ENCODE measurements at places on chromosomes 1 and 21. TPM values are rescaled to one million over a fixed set of nuclear protein-coding genes. Genes with fewer than 3 reads are reported as not detected.

PAPPA2 gene
- polyA plus RNA-seq = 42.6 TPM

CNIH4 gene
- polyA plus RNA-seq = 45.7 TPM

SAMD13 gene
- polyA plus RNA-seq = 5.8 TPM

GRCh38 chr1:228007049-228007800 lies 427 bp downstream of the WNT3A start:
- no peak for DNase-seq

DNA sequence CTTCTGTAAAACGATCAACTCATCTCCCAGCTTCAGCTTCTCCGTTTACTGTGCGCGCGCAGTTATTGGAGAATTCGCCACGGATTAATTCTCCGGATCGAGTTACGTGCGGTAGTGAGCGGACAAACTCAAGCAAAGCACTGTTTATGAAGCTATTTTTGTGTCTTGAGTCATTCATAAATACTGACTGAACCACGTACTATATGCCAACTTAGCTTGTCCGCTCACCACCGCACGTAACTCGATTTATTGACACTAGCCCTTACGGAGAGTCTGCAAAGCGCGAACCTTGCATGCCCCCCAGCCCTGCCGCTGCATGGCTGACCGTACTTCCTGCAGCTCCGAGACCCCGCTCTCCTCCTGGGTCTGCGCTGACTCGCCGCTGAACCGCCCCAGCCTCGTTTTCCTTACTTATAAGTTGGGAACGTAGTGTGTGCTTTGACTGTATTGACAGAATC lies 773 bp downstream of the CHD1L start:
- DNase-seq = no peak

GRCh38 chr1:167587872-167588271 lies 34.3 kb upstream of the CREG1 start:
- DNase-seq = no peak

DNA sequence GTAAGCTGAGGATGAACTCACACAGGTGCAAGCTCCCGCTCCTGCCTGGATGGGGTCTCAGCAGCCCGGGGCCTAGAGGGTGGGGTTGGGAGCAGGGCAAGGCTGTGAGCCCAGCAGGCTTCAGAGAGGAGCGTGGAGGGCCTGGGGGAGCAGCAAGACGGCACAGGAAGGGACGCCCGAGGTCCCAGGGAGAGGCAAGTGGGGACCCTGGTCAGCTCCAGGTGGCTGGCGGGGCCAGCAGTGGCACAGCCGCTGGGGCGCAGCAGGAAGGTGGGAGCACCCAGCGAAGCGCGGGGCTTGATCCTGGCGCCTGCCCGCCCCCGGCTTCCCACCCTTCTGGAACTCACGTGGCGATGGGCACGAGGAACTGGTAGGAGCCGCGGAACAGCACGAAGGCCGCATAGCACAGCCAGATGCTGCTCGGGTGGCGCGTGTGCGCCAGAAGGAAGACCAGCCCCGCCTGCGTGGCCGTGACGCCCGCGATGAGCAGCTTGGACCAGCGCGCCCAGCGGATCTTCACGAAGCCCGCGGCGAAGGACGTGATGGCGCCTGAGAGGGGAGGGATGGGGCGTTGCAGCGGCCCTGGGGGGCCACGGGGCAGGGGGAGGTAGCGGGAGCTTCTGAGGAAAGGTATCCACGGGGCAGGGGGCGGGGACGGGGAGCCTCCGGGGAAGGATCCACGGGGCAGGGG lies 11.7 kb downstream of the SLC19A1 start:
- no peak for DNase-seq

DNA sequence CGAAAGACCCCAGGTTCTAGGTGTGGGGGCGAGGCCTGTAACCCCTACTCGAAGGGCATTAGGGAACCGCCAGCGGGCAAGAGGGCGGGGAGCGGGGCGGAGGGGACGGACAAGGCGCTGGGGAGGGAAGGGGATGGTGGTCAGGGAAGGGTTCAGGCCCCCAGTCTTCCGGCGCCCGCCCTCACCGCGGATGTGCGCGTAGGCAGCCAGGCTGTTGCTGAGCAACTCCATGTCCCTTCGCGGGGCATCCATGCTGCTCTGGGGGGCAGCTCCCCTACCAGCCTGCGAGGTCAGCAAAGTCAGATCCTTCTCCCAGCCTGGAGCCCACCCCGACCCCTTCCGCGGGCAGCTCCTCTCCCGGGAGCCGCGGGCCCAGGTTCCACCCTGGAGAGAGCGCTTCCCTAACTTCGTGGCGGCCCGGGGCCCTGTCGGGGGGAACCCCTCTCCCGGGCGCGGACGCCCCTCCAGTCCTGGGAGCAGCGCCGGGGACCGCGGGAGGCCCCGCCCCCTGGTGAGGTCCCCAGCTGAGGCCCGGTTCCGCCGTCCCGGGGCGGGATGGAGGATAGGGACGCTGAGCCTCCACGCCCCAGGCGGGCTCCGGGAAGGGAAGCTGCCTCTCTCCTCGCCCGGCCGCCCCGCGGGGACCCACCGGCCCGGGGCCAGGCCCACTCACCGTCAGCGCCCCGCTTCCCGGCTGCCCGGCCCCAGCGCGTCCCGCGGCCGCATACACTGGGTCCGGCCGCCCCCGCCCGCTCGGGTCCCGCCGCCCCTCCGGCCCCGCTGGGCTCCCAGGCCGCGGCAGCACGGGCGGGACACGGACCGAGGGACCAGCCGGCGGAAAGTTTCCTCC lies 434 bp downstream of the EVA1B start:
- DNase-seq = no peak

DNA sequence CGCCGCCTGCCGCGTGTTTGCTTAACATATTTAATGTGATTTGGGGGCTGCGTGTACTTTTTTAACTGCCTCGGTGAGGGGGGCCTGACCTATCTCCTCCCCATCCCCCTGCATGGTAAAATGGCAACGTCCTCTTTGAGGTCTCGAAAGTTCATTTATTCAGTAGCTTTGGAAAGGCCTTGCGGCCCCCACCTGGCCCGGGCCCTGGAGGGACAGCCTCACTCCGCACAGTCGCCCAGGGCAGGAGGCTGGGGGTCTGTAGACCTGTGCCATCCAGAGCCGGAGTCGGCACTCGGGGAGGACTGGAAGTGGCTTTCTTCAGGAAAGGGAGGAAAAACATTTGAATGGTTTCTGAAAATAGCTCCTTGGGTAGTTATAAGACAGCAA lies 38.0 kb upstream of the ACTRT2 start:
- DNase-seq = no peak

DNA sequence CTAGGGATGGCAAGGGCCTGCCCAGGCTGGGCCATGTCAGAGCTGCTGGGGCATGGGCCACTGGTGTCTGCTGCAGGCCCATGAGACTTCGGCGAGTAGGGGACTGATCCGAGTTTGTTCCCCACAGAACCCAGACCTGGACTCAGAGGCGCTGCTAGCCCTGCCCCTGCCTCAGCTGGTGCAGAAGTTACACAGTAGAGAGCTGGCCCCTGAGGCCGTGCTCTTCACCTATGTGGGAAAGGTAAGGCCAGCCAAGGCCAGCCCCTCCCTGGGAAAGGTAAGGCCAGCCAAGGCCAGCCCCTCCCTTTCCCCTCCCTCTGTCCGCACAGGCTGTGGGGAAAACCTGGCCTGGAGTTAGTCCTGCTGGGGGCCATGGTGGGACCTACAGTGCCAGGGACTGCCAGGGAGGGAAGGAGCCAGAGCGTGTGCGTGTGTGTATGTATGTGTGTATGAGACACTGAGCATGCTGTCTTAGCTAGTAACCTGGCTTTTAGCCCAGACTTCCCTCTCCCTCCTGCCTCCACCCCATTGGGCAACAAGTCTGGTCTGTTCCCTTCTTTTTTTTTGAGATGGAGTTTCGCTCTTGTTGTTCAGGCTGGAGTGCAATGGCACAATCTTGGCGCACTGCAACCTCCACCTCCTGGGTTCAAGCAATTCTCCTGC lies 8.0 kb downstream of the FAAH start:
- DNase-seq = no peak

GRCh38 chr1:220784751-220785150 lies 2.0 kb upstream of the MTARC1 start:
- DNase-seq = no peak

DNA sequence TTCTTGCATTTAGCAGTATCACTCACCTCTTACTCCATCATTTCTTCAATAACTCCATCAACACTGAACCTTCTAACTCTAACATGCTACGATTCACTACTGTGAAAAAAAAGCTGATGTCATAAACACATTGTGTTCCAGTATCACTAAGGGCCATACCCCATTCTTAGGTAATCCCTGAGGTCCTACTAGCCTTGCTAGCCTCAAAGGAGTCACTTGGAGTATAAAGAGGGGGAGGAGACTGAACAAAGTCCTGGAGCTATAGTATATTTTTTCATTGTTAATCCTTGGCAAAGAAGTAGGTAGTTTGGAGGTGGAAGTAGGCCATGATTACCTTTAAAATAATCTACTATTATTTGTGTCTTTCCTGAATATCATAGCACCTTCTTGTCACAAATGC lies at the start of gene SLC44A5:
Gene SLC44A5, minus strand, starts transcription at position 101 of the 400 bp plus-strand sequence. CDS start 69,667 bp downstream, outside the sequence.
- no peak for DNase-seq

- no peak for DNase-seq
These were observed 111.1 kb downstream of the ZSCAN20 start for GRCh38 chr1:33583567-33583966.

DNA sequence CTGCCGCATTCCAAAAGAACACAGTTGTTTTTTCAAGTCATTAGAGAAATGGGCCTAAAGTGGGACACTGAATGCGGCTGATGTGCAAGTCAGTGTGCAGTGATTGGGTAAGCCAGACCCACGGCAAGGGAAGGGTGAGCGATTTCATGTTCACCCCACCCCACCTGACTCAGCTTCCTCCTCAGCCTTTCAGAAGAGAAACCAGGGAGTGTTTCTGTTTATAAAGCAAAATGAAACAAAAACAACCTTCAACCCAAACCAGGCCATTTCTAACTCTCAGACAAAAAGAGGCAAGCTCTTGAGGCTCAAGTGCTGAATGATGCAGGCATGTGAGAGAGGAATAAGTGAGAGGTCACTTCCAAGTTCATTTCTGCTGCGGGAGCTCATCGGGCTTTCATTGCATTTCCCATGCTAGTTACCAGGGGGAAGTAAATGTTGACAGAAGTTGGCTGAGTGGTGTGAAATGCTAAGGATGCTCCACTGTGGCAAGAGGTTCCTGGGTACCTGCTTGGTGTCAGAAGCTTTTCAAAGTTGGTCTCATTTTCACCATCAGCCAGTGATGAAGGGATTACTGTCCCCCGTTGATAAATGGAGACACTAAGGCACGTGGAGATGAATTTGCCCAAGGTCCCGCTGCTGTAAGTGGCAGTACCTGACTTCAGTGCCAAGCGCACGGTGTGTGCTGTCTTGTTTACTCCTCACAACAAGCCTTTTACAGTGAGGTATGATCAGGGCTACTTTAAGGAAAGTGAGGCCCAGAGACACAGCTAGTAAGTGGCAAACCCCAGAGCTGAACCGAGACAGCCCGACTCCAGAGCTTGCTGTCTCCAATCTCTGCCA lies 29.1 kb downstream of the STPG1 start:
- DNase-seq = no peak

- DNase-seq = peak; percentile 43
These were observed 163.7 kb downstream of the NTMT2 start for GRCh38 chr1:170309389-170310013.

DNA sequence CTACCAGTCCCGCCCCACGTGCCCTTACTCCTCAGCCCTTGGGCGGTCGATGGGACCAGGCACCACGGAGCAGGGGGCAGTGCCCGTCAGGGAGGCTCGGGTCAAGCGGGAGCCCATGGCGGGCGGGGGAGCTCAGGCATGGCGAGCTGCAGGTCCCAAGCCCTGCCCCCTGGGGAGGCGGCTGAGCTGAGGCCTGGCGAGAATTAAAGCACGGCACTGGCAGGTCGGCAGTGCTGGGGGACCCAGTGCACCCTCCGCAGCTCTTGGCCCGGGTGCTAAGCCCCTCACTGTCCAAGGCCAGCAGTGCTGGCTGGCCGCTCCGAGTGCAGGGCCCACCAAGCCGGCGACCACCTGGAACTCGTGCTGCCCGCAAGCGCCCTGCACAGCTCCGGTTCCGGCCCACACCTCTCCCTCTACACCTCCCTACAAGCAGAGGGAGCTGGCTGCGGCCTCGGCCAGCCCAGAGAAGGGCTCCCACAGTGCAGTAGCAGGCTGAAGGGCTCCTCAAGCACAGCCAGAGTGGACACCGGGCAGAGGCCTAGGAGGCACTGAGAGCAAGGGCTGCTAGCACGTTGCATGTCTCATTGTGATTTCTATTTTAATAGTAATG lies 166.8 kb upstream of the FMN2 start:
- no peak for DNase-seq

- DNase-seq = no peak
These were observed 12.6 kb upstream of the HMCN1 start for GRCh38 chr1:185721553-185721952.

GRCh38 chr1:228334226-228334935 lies 72.3 kb downstream of the TRIM11 start:
- DNase-seq = no peak

GRCh38 chr1:239446611-239447010 lies 60.2 kb downstream of the CHRM3 start:
- no peak for DNase-seq

DNA sequence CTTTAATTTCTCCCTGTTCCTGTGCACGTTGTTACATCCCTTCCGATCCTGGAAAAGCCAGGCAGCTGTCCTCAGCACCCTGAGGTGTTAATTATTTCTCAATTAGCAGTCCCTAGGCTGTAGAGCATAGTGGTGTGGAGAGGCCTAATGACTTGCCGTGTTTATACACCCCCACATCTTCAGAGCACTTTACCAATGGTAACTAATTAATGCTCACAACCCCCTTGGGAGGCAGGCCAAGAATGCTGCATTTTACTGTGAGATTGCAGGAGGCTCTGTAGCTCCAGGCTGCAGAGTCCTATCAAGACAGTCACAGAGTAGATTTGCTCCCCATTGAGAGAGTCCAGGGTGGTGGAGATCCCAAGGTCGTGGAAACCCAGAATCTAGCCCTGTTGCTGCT lies 2.4 kb upstream of the PARS2 start:
- no peak for DNase-seq

DNA sequence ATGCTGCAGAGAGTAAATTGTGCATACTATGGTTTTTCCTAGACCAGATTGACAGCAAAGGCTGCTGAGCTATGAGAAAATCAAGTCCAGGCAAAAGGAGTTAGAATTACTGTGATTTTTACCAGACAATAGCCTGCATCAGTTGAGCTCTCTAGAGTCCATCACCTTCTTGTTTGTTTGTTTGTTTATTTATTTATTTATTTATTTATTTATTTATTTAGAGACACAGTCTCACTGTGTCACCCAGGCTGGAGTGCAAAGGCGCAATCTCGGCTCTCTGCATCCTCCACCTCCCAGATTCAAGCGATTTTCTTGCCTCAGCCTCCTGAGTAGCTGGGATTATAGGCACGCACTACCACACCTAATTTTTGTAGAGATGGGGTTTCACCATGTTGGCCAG lies 24.2 kb upstream of the ABCB10 start:
- DNase-seq = no peak

DNA sequence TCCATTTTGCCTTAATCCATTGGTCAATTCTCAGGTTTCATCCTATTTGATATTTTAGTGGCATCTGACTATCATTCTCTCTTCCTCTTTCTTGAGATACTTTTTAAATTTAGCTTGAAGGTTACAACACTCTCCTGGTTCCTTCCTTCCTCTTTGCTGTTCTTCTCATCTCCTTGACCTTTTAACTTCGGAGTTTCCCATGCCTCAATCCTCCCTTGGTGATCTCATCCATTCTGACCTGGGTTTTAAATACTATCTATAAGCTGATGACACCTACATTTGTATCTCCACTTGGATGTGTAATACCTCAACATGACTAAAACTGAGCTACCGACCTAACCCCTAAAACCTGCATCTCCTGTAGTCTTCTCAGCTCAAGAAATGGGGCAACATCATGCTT lies 4.8 kb upstream of the ZNF687 start:
- no peak for DNase-seq

- DNase-seq = no peak
These were observed 23.4 kb downstream of the NFASC start for GRCh38 chr1:204894031-204894430.

- DNase-seq = no peak
These were observed 1.2 kb upstream of the DHRS3 start for GRCh38 chr1:12618965-12619791.

GRCh38 chr1:204868340-204868700 lies 2.3 kb upstream of the NFASC start:
- DNase-seq = no peak

Measured in renal cortex interstitium (tissue), 15 donors.